ENCODE measurements at places on chromosomes 6 and 20. TPM values are rescaled to one million over a fixed set of nuclear protein-coding genes. Genes with fewer than 3 reads are reported as not detected.
A peak's percentile ranks its signal among the peaks of the same experiment; 100 is the strongest.

DNA sequence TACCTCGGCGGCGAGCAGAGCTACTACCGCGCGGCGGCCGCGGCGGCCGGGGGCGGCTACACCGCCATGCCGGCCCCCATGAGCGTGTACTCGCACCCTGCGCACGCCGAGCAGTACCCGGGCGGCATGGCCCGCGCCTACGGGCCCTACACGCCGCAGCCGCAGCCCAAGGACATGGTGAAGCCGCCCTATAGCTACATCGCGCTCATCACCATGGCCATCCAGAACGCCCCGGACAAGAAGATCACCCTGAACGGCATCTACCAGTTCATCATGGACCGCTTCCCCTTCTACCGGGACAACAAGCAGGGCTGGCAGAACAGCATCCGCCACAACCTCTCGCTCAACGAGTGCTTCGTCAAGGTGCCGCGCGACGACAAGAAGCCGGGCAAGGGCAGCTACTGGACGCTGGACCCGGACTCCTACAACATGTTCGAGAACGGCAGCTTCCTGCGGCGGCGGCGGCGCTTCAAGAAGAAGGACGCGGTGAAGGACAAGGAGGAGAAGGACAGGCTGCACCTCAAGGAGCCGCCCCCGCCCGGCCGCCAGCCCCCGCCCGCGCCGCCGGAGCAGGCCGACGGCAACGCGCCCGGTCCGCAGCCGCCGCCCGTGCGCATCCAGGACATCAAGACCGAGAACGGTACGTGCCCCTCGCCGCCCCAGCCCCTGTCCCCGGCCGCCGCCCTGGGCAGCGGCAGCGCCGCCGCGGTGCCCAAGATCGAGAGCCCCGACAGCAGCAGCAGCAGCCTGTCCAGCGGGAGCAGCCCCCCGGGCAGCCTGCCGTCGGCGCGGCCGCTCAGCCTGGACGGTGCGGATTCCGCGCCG is 994 bp downstream of the FOXC1 start:
- DNase-seq: peak; percentile 41

- DNase-seq: no peak
These were observed 933 bp downstream of the KLHL31 start for GRCh38 chr6:53664623-53665022.

DNA sequence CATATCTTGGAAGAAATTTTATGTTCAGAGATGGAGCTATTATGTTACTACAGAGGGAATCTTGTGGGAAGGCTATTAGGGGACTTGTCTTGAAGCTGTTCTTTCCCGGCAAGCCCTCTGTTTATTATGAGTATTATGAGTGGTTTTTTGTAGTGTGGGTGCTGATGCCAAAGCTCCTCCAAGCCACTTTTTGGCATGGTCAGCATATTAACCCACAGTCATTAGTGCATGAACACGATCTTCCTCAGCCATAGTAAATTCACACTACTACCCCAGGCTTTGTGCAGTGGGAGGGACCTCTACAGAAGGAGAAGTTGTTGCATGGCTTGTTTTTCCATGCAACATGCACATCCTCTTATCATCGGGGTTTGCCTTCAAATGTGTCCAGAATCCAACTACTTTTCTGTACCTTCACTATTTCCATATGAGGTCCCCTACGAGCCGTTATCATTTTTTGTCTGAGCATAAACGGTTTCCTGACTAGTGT is 6.5 kb upstream of the BMP6 start:
- DNase-seq: no peak

PPP1R3G gene
- 3.8 TPM for total RNA-seq

TMEM74B gene
- total RNA-seq: not detected

ZNF343 gene
- 9.7 TPM for total RNA-seq
